Cortex of kidney (tissue), 1 donor: ENCODE measurements at places on chromosomes 11 and 22.

DNA sequence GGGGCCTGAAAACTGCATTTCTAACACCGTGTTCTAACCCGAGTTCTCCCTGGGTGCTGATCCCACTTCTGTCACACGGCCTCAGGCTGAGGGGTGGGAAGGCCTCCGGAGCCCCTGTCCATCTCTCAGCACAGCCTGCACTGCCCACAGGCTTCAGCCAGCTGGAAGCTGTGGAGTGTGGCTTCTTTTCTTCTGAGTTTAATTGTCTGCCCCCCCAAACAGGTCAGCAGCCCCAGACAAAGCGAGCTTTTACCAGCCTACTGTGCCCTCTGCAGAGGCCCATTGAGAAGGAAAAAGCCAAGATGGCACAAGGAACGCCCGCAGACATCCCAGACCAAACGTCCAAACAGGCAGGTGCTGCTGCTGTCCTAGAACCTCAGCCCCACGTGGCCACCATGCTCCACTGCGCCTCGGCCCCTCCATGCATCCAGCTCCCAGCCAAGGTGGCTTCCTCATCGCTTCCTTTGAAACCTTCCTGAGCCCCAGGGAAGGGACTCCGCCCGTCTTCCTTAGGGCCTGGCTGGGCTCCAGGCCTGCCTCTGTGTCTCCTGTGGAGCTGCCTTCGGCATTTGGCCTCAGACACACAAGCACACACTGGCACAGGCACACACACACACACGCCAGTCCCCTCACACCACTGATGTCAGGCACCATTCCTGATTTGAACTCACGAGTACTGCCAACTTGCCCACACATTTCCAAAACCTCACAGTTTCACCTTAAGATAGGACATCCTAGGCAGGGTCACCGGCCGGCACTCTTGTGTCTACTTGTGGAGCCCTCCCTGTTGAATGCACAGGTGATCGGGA lies 1.7 kb downstream of the MOB2 start:
- no peak for DNase-seq

- no peak for DNase-seq
Measured at GRCh38 chr11:19419808-19420207, 179.1 kb upstream of the E2F8 start.

DNA sequence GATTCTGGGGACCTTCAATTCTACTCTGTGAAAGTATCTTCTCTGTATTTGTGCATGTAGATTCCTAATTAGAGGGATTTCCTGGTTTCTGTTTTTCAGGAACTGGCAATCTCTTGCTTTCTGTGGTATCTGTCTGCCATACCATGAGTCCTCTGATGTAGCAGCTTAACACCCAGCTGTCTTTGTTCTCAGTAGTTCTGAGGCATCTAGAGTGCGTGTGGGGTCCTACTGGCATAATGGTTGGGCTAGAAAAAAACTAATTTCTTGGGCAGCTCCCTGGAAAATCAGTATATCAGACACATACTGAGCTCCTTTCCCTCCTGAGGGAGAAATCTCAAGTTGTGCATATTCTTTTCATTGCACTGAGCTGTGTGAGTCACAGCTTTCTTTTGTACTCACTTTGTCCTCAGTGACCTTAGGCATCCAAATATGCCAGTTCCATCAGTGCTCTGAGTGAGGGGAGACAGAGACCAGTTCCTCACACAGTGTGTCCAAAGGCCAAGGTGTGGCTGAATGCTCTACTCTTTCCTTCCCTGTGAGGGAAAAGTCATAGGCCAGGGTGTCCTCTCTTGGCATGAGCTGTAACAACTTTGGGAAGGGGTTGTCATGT lies 35.5 kb upstream of the SLC22A24 start:
- no peak for DNase-seq

DNA sequence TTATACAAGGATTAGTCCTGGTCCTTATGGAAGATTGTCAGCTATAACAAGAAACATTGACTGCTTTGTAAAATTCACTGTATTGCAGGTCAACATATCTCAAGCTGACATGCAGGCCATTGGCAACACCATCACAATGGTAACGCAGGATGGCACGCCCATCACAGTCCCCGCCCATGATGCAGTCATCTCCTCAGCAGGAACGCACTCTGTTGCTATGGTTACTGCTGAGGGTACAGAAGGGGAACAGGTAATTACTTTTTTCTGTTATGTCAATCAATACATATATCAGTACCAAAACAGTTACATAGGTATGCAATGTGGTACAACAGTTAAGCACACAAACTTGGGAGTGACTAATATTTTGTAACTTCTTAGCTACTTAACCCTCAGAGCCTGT lies 55.3 kb downstream of the ZNF143 start:
- DNase-seq, result no peak

- DNase-seq, result no peak
Measured at GRCh38 chr11:61616434-61616833, 35.6 kb upstream of the SYT7 start.

- DNase-seq, result no peak
Measured at GRCh38 chr11:65410936-65411680, 11.5 kb upstream of the NEAT1 start.

GRCh38 chr11:124865902-124866851 lies 945 bp downstream of the ROBO3 start:
- DNase-seq, result no peak
